Astrocyte (in vitro differentiated cells and primary cell): ENCODE measurements at places on chromosomes 1 and 21. TPM values are rescaled to one million over a fixed set of nuclear protein-coding genes. Genes with fewer than 3 reads are reported as not detected.

DNA sequence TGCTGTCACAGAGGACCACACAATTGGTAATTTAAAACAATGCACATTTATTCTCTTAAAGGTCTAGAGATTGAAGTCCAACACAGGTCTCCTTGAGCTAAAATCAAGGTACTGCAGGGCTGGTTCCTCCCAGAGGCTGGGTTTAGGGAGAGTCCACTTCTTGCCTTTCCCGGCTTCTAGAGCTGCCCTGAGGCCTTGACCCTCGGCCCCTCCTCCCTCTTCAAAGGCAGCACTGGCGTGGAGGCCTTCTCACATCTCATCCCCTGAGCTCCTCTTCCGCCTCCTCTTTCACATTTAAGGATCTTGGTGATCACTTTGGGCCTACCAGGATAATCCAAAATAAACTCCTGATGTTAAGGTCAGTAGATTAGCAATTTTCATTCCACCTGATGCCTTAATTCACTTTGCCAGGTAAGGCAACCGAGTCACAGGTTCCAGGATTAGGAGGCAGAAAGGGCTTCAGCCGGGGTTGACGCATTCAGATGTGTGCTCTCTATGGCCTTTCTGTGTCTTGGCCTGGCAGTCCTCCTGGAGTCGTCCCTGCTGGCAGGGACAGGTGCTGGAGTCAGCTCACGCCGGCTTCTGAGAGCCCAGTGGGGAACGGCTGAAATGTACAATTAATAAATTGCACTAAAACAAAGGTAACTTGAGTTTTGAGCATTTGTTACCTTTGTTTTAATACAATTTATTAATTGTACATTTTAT is 61.2 kb upstream of the ABCG1 start:
- no peak for DNase-seq
- H3K4me3 ChIP-seq = no peak overlapping the region
- H3K4me1 ChIP-seq = no peaks in the 10 kb centered on the region
- no peaks in the 10 kb centered on the region for H3K36me3 ChIP-seq

GRCh38 chr1:213122514-213122929 is 71.5 kb downstream of the RPS6KC1 start:
- DNase-seq = peak; percentile 35
- H3K4me3 ChIP-seq = no peak overlapping the region
- no peak overlapping the region for H3K27ac ChIP-seq
- peaks cover 30% of the 10 kb centered on the region for H3K4me1 ChIP-seq
- H3K27me3 ChIP-seq = no peaks in the 10 kb centered on the region

DNA sequence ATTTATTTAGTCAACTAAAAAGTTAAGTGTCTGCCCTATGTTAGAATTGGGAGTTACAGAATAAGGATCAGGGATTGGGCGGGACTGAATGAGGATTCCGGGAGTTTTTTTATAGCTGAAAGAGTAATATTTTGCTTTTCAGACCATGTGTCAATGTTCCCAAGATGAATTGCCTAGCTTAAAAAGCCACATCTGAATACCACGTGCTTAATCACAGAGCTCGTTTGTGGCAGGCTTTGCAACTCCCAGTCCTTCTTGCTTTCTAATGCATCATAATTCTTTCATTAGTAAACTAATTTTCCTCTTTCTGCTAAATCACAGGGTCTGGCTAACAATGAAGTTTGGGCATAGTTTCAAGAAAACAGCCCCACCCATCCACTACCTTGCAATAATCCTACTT is 4.2 kb upstream of the BCL10 start:
- no peaks in the 10 kb centered on the region for H3K27me3 ChIP-seq
- no peak for DNase-seq
- H3K27ac ChIP-seq = no peak overlapping the region
- H3K36me3 ChIP-seq = no peaks in the 10 kb centered on the region

DNA sequence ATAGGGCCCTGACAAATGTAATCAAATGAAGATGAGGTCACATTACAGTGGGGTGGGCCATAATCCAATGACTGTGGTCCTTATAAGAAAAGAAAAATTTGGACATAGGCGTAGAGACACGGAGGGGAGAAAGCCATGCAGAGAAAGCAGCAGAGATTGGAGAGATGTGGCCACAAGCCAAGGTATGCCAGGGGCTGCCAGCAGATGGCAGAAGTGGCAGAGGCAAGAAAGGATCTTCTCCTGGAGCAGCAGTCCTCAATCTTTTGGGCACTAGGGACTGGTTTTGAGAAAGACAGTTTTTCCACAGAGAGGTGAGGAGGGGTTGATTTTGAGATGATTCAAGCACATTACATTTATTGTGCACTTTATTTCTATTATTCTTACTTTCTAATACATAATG is 355.1 kb downstream of the NPHP4 start:
- H3K36me3 ChIP-seq = no peaks in the 10 kb centered on the region
- no peaks in the 10 kb centered on the region for H3K27me3 ChIP-seq
- H3K27ac ChIP-seq = no peak overlapping the region
- no peak for DNase-seq
- H3K4me1 ChIP-seq = no peaks in the 10 kb centered on the region

GRCh38 chr1:248714248-248714647 is 11.7 kb upstream of the OR14I1 start:
- H3K4me1 ChIP-seq = no peaks in the 10 kb centered on the region
- no peaks in the 10 kb centered on the region for H3K36me3 ChIP-seq
- DNase-seq = peak; percentile 2
- H3K27me3 ChIP-seq = no peaks in the 10 kb centered on the region
- H3K4me3 ChIP-seq = no peak overlapping the region

GRCh38 chr1:219347921-219348391 is 174.3 kb downstream of the LYPLAL1 start:
- H3K27me3 ChIP-seq = no peaks in the 10 kb centered on the region
- H3K27ac ChIP-seq = no peak overlapping the region
- no peaks in the 10 kb centered on the region for H3K36me3 ChIP-seq
- no peak overlapping the region for H3K4me3 ChIP-seq
- H3K4me1 ChIP-seq = no peaks in the 10 kb centered on the region

DNA sequence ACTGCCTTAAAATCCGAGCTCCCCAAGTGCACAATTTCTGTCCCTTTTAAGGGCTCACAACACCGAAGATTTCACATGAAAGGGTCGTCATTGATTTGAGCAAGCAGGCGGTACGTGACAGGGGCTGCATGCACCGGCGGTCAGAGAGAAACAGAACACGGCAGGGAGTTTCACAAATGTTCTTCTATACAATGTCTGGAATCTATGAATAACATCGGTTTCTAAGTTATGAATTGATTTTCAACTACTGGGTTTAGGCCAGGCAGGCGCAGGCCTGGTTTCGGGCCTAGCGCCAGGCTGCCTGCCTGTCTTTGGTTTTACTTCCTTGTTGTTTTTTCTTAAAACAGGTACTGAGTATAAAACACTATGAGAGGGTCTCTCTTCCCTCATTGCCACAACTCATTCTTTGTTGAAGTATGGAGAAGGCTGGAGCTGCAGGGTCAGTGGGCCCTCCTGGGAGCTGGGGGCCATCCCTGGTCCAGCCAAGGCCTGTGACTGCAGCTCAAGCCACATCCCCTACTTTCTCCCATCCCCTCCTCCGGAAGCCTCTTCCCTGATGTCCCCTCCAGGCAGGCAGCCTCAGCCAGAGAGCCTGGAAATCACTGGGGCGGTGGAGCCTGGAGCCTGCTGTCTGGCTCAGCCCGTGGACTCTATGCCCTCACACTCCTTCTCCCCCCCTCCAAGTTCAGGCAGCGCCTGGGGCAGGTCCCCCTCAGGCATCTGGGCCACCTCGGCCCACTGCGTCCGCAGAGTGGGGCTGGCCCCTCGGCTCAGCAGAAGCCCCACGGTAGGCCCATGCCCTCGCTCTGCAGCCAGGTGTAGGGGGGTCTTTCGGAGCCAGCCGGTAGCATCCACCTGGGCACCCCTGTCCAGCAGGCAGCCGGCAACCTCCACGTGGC is 2.4 kb downstream of the ANKRD65 start:
- H3K27ac ChIP-seq = no peak overlapping the region
- no peak overlapping the region for H3K4me3 ChIP-seq
- H3K27me3 ChIP-seq = no peaks in the 10 kb centered on the region
- no peaks in the 10 kb centered on the region for H3K36me3 ChIP-seq
- peaks cover 12% of the 10 kb centered on the region for H3K4me1 ChIP-seq

DNA sequence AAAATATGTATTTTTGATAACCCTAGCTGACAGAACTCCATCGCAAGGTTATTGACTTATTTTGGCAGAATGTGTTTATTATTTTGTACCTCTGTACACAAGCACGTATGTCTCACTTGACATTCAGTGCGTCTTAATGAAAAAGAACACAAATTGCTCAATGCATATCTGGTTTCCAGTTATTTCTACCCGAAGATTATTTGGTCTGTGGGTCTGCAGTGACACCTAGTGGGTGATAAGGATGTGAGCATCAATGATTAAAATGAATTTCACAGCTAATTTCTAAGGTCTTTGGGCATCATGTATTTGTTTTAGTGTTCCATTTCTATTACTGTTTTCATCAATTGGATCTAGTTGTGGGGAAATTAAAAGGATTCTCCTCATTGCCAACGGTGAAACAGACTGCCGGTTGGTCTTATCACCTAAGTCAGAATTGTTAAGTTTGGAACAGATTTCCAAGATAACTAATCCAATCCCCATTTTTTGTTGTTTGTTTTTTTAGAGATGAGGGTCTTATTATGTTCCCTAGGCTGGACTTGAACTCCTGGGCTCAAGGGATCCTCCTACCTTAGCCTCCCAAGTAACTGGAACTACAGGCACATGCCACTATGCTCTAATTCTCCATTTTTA is 13.9 kb downstream of the DDX20 start:
- no peak overlapping the region for H3K27ac ChIP-seq
- H3K27me3 ChIP-seq = no peaks in the 10 kb centered on the region
- peak; percentile 43 for DNase-seq

DNA sequence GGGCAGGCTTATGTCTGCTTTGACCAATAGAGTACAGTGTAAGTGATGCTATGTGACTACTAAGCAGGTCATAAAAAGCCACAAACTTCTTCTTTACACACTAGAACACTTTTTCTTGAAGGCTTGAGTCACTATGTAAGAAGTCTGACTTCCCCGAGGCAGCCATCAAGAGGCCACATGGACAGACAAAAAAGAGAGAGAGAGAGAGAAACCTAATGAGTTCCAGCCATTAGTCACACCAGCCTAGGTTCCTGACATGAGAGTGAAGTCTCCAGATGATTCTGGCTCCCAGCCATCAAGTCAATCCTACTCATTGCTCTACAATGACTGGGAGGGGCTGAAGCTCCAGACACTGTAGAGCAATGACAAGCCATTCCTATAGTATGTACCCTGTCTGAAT is 101.4 kb downstream of the LHX9 start:
- H3K27me3 ChIP-seq = no peaks in the 10 kb centered on the region
- peak overlapping the region; percentile 47 for H3K27ac ChIP-seq
- DNase-seq = peak; percentile 92
- peaks cover 10% of the 10 kb centered on the region for H3K4me1 ChIP-seq
- H3K4me3 ChIP-seq = no peak overlapping the region
- H3K36me3 ChIP-seq = no peaks in the 10 kb centered on the region

GRCh38 chr21:44836666-44837471 is 19.0 kb upstream of the SUMO3 start:
- no peak overlapping the region for H3K4me3 ChIP-seq
- no peak for DNase-seq
- no peaks in the 10 kb centered on the region for H3K27me3 ChIP-seq

DNA sequence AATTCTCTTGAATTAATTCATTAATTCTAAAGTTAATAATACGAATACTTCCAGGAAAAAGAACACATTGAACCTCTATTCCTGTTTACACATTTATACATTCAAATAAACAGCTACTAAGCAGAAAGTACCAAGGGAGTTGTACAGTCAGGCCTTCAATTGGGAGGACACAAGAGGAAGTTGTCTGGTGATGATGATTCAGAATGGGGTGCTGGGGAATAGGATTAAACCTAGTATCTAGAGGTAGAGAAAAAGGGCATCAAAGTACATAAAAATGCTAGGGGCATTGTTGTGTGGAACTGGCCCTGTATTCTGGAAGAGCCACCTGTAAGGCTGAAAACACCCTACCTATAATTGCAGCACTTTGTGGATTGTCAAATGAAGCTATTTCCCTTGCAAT is 71.7 kb upstream of the MROH9 start:
- no peaks in the 10 kb centered on the region for H3K27me3 ChIP-seq
- H3K4me1 ChIP-seq = no peaks in the 10 kb centered on the region
- no peak overlapping the region for H3K4me3 ChIP-seq
- no peaks in the 10 kb centered on the region for H3K36me3 ChIP-seq

- DNase-seq = no peak
- H3K27me3 ChIP-seq = no peaks in the 10 kb centered on the region
- peaks cover 9% of the 10 kb centered on the region for H3K4me1 ChIP-seq
- no peak overlapping the region for H3K27ac ChIP-seq
- peak overlapping the region; percentile 89 for H3K4me3 ChIP-seq
Measured at GRCh38 chr1:75725861-75726361, 1.4 kb downstream of the ACADM start.

GRCh38 chr1:12587981-12588640 is 29.9 kb downstream of the DHRS3 start:
- H3K4me1 ChIP-seq = peaks cover 9% of the 10 kb centered on the region
- peak; percentile 83 for DNase-seq
- no peaks in the 10 kb centered on the region for H3K36me3 ChIP-seq
- no peak overlapping the region for H3K4me3 ChIP-seq
- no peak overlapping the region for H3K27ac ChIP-seq

GRCh38 chr1:154326546-154327465 is 1.5 kb downstream of the ATP8B2 start:
- peak overlapping the region; percentile 93 for H3K4me3 ChIP-seq
- peaks cover 6% of the 10 kb centered on the region for H3K27me3 ChIP-seq
- H3K36me3 ChIP-seq = peaks cover 5% of the 10 kb centered on the region
- H3K27ac ChIP-seq = peak overlapping the region; percentile 92
- DNase-seq = peak; percentile 73

DNA sequence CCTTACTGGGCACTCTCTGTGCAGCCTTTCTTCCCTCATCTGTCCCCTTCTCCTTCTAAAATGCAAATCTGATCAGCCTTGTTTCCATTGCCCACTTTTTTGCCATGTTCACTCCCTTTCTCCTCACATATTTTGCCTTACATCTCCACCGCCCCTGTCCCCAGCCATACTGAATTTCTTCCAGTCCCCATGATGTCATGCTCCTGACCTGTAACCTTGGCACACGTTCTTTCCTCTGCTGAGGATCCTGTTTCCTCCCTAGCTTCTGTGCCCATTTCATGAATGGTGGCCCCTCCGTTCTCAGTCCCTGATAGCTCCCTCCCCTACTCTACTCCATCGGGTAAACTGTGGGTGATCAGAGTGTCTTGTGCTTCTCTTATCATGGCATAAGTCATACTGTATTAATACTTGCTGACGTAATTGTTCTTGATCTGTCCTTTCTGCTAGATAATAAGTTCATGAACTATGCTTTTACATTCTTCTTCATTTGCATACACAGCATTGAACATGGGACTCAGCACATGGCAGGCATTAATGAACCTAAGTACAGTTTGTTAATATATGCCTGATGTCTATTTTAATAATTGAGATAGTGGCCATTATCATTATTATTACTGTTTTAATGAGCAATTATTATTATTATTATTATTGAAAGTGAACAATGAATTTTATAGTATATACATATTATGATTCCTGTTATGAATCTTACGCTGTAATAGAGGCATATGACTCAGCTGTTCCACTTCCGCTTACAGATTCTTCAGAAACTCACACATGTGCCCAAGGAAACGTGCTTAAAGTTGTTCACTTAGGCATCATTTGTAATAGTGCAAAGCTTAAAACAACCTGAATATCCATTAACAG is 28.5 kb downstream of the MAP3K21 start:
- H3K36me3 ChIP-seq = no peaks in the 10 kb centered on the region
- no peaks in the 10 kb centered on the region for H3K27me3 ChIP-seq
- H3K4me1 ChIP-seq = no peaks in the 10 kb centered on the region

Gene IL19
- 0.23 TPM in 1 of 2 replicates, not detected in the other for total RNA-seq

Gene ADGRL2
- 103 and 126 TPM in 2 replicates for total RNA-seq
